Esophagus squamous epithelium (tissue), 5 donors: ENCODE measurements at places on chromosomes 6 and 20.

- no peak for DNase-seq
Measured at GRCh38 chr6:38579010-38579628, 60.6 kb downstream of the BTBD9 start.

GRCh38 chr6:96433950-96434349, 87.7 kb upstream of the UFL1 start:
- no peak for DNase-seq

GRCh38 chr6:2686515-2686914, 64.2 kb downstream of the MYLK4 start:
- no peak for DNase-seq

DNA sequence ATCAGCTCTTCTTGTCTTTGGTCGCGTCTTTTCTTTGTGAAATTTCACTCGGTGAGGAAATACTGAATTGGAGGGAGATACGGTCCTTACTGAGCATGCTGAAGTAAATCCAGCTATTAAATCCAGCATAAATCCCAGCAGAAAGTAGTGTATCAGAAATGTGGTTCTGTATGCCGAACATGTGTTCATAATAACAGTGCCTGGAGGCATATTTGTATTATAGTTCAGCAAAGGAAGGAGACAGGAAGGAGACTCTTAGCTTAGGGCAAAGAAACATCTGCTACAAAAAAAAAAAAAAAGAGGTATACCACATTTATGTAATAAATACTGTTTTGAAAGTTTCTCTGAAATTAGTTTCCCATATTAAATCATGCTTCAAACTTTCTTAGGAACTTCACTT, 211.8 kb downstream of the PLCB4 start:
- DNase-seq, result no peak

DNA sequence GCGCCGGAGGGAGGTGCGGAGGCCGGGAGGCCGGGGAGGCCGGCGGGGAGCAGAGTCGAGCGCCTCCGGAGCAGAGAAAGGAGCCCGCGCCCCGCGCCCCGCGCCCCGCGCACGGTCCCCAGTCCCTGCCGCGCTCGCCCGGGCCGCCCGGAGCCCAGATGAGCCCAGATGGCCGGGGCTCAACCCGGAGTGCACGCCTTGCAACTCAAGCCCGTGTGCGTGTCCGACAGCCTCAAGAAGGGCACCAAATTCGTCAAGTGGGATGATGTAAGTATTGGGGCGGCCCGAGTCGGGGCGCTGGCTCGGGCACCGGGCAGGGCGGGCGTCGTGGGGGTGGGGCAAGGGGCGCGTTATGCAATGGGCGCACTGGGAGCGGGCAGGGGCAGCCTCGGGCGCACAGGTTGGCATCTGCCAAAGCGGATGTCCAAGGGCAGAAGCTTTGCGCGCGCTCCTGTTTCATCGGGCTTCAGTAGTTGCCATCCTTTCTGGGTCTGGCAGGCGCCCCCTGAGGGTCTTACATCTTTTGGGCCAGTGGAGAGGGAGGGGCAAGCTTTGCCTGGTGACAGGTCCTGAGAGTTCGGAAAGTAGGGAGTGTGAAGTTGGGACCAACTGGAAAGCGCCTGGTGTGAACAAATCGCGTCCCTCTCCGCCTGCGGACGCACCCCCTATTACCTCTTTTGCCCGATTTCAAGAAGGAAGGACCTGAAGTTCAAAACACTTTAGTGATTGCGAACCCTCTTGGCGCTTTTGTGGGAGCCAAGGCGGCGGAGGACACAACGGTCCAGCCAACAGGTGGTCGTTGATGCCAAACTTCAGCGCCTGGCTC, 631 bp downstream of the PLCB1 start:
- no peak for DNase-seq

DNA sequence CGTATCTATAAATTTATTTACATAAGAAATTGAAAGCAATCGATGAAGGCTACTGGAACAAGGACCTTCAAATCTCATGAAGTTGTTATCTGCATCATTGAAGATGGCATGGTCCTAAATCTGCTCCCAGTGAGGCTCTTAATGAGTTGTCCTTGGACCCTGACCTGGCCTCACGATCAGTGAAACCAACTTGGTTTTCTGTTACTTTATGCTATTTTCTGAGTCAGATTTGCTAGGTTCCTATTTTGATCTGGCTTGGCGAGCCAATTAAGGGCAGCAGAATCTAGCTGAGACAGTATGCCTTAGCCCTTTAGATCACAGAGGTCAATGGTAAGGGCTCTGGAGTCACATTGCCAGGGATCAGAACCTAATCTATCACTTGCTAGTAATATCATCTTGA, 30.1 kb upstream of the NOX3 start:
- DNase-seq, result no peak
